ENCODE measurements at places on chromosomes 6 and 20.

DNA sequence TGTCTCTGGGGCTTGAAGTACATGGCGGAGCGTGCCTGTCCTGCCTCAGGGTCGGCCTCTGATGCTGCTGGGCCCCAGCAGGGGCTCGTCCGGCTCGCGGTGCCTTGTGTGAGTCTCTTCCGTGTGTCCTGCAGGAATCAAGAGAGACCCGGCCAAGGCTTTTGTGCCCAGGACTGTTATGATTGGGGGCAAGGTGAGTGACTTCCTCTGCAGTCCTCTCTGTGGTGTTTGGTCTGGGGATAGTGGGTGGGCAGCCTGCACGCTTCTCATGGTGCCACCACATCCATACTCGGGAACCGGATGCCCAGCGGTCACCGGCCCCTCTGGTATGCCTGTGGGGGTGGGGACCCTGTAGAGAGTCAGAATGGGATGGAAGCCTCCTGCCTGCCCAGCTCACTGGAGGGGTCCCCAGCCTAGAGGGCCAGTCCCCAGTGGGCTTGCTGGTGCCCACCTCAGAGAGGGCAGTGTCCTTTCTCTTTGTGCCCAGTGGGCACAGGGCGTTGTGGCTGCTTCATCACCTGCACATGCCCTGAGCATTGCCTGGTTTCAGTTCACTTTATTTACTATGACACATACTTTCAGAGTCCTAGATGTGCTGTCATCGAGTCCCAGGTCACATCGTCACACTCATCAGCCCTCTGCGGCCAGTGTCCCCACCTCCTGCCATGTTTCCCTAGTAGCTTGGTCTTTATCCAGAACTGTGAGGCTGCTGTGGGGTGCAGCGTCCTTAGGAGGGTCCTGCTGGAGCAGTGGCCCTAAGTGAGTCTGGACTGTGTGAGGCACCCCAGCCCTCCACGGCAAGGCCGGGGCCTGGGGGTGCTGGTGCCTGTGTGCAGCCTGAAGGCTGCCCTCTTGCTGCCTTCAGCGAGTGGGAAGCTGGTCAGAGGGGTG lies 40.7 kb downstream of the PYGB start:
- no peak for DNase-seq

DNA sequence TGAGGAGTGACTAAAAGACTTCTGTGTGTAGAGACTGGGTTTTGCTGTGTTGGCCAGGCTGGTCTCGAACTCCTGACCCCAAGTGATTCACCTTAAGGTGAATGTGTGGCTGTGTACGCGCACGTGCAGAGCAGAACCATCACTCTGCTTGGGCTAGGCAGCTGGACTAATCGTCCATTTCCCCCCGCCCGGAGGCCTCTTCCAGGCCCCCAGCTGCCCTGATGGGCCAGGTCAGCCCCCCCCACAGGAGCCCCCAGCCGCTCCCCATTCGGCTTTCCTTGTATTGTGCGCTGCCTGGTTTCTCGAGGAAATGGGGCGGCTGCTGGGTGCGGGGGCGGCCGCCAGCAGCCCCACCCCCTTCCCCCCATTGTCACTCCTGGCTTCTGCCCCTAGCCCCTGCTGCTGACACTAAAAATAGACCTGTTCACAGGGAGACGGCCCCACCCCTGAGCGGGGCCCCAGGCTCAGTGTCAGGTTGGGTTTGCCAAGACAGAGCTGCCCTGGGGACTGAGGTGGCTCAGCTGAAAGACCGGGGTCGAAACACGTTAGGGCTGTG lies 24.6 kb upstream of the CSNK2A1 start:
- no peak for DNase-seq

- no peak for DNase-seq
Measured at GRCh38 chr6:123338394-123338793, 298.4 kb downstream of the TRDN start.

GRCh38 chr20:658202-658601 lies 5.2 kb upstream of the SRXN1 start:
- no peak for DNase-seq

DNA sequence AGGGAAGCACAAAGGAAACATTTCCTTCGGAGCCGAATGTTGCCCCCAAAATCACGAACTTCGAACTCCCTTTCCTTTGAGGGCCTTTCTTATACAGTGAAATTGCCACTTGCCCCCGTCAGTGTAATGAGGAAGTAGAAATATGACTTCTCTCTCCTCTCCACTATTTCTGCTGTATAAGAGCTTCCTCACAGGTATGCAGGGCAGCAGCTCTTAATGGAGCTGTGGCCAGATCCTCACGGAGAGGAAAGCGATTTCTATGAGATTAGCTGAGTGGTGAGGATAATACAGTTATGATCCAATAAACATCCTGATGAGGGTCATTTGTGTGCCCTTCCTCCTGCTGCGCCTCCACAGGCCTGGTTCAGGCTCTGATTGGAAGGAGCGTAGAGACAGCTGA lies 10.8 kb upstream of the CPNE5 start:
- DNase-seq = no peak

DNA sequence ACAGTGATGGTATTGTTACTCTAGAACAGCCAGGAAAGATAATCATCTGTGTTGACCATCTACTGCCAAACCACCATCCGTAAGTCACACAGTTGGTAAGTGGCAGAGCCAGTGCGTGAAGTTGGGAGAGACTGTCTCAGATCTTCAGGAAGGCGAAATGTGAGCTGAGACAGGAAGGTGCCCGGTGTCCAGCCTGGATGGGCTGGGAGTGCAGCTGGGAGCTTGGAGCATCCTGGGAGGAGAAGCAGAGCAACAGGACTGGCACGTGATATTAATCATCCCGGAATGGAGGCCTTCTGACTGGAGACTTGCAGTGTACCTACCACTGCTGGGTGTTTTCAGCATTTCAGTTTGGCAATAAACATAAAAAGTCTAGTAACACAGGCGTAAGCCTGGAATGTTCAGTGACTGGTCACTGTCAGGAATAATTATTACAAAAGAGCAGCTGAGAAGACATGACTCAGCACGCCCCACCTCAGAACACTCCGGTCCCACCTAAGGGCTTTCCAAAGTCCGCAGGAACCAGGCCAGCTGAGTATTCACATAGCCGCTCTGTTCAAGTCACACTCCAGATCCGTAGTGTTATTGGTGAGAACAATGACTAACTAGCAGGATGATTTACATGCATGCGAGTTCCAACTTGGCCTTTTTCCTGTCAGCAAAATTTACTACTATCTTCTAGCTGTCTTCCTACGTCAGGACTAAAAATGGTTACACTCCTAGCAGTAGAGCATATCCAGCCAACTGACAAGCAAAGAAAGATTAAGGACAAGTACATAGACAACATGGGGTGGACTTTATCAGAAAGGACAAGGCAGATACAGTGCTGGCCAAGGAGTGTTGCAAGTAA lies 45.1 kb upstream of the PNRC1 start:
- peak; percentile 100 for DNase-seq

GRCh38 chr20:52124821-52125220 lies 66.8 kb downstream of the ZFP64 start:
- DNase-seq = no peak

- no peak for DNase-seq
Measured at GRCh38 chr20:23079016-23079351, 7.1 kb downstream of the CD93 start.

DNA sequence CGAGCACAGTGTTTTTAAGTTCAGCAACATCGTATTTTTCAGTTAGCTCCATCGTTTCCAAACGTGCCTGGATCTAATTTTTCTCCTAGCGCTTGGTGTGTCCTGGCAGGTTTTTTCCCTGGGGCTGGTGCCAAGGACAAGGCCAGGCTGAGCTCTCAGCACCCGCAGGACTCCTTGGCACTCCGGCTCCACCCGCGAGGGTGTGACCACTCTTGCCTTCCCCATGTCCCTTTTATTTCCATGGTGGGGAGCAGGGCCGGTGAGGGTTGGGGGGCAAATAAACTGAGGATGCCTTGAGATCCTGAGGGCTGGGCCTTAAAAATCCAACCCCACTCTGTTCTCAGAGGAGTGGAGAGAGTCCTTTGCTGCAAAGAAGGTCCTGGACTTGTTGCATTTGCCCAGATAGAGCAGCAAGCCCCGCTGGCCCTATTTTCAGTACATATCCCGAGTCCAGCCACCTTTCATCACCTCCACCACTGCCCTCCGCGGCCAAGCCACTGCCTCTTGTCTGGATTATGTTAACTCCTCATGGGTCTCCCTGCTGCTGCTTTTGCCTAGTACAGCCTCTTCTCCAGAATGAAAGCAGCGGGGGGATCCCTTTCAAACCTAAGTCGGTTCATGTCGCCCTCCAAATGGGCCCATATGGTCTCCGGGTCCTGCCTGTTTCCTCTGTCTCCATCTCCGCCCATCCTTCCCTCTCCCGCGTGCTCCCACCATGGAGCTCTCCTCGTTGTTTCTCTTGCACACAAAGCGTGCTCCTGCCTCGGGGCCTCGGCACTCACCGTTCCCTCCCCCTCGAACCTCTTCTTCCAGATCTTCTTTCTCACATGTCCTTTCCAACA lies 4.5 kb upstream of the RAB44 start:
- DNase-seq = no peak

DNA sequence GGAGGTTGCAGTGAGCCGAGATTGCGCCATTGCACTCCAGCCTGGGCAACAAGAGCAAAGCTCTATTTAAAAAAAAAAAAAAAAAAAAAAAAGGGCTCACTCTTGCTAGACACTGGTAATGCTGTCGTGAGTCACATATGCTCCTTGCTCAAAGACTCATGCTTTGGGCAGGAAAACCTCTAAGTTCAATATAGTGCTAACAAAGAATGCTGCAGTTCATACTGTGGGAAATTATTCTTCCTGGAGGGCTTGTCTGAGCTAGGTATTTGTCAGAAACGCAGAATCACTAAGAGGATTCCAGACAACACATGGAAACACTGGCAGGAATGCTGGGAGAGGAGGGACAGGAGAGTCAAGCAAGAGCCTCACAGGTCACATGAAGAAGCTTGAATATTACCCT lies 2.3 kb upstream of the LYRM2 start:
- peak; percentile 6 for DNase-seq

GRCh38 chr6:11202513-11203305 lies 29.8 kb downstream of the NEDD9 start:
- no peak for DNase-seq

DNA sequence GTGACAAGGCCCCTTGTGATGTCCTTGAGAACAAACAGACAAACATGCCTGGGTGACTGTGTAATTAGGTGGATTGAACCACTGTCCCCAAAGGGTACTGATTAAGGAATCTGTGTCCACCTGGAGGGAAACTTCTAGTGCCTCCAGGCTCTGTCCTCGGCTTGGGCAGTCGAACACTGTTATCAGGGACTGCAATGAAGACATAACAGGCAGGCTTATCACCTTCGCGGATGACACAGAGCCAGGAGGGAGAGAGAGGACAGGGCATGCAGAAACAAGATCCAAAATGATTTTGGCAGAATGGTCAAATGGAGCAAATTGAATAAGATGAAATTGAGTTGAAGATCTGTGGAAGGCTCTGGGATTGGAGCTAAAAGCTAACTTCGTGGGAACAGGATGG lies 60.9 kb upstream of the ZFAND3 start:
- no peak for DNase-seq

DNA sequence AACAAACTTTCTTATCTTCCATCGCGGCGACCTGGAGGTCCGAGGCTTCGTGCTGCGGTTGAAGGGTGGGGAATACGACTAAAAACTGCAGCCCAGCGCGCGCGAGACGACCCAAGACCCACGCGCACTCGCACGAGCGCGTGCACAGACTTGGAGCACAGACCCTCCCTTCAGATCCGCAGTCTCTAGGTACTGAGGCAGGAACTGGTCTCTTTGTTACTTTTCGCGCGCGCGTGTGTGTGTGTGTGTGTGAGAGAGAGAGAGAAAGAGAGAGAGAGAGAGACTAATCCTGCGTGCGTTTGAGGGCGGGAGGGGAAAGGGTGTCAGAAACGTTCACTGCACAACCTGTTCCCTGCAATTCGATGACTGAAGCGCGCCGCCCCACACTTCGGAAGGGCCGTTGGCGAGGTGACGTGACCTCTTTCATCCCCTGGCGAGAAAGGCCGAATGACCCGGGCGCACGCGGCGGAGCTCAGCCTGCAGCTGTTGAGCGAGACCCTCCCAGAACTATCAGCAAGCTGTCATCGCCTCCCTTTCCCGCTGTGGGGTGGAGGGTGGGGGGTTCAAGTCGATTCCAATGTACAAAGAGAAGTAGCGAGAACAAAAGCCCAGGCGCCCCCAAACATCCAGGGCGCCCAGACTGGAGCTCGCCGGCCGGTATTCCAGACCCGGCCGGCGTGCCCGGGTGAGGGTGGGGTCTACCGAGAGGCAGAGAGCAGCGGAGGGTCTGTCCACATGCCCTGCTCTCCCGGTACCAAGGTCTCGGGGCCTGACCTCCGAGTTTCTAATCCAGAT lies 1.5 kb upstream of the TUBB2B start:
- no peak for DNase-seq

DNA sequence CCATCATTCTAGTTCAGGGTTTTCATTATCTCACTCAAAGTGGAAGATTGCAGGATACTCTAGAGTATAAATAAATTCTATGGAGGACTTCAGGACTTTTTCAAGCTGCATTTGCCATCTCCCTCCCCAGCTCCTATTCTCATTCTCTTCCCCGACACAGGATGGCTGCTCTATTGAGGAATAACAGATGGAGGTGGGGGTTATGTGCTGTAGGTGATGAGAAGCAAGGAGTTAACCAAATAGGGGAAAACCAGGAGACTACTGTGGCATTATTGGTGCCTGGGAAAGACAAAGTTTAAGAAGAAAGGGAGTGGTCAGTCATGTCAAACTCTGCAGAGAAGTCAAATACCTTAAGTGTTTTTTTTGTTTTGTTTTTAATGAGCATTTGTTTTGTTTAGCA lies 109.3 kb downstream of the GRIK2 start:
- no peak for DNase-seq

DNA sequence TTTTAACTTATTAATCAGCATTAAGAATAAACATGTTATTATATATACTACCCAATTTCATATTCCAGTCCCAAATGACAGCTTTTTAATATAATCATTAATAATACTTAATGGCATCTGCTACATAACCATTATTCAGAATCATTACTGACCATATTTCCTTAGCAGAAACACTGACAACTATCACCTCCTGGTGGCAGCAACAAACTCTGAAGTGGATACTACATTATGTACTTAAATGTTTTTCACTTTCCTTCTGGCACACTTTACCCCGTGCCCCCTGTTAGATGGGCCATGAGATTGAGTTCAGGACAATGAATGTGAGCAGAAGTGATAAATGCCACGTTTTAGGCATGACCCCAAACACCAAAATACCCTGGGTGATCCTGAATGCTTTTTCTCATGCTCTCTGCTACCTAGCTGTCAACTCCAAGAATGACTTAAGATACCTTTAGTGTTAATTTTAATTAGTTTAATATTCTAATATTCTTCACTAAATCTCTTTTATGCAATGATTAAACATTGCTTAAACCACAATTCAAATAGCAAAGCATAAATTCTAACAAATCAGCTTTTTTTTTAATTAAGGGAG lies 77.1 kb downstream of the LMBRD1 start:
- DNase-seq = peak; percentile 57

GRCh38 chr20:12528104-12528503 lies 480.7 kb upstream of the SPTLC3 start:
- no peak for DNase-seq

GRCh38 chr20:35133735-35134134 lies 13.4 kb downstream of the EDEM2 start:
- no peak for DNase-seq

Measured in fibroblast of pulmonary artery (primary cell).